Activated gamma-delta T cell treated with anti-CD3 and anti-CD28 coated beads, Interleukin-2, amount 50 U/mL, for 16 hours (primary cell): ENCODE measurements at places on chromosomes 3 and 15.

DNA sequence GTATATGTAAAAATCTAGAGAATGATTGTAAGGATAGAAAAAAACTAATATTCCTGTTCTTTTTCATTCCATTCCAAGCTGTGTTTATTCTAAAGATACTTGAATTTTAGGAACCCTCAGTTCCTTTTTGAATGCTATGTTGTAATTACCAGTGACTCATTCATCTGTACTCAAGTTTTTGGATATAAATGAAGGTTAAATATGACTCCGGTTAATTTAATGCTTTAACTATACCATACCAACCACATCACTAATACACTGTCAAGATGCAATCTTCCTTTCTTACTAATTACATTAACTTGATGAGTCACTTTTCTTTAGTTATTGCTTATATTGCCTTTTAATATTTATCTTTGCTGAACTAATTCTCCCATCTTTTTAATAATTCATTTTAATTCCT, 68.8 kb upstream of the ZNF148 start:
- no peak for DNase-seq

- DNase-seq, result no peak
These were observed 164.1 kb upstream of the CCDC54 start for GRCh38 chr3:107213044-107213669.

DNA sequence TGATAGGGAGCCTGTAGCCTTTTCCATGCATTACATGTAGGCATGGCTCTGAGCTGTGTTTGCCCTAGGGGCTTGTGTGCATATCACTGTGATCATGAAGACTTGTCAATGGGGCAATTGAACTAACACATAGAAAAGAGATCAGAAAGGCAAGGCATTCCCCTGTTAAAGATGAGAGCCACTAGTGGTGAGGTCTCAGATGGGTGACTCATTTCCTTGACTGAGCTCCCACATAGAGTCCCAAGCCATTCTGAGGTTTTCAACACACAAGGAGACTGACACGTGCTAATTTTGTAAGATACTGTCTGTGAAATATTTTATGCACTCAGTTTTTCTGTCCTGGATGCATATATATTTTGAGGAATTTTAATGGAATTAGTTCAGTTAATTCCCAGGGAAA, 53.8 kb downstream of the SAMMSON start:
- DNase-seq, result no peak

DNA sequence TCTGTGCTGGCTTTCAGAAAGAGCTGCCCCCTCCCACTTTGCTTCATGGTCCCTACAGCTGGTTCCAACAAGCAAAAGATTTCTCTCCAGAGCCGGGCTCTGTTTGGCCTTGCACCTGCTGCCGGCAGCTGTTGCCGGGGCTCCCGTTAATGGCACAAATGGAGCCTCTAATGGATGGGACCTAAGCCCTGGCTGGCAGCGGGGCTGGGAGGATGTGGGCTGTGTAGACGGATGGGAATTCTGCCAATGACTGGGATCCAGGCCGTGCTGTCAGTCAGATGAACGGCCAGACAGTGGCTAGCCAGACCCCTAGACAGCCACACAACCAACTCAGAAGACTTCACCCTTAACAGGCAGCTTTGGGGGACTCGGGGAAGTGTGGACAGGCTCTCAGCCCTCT, 88.0 kb downstream of the RPLP1 start:
- no peak for DNase-seq

DNA sequence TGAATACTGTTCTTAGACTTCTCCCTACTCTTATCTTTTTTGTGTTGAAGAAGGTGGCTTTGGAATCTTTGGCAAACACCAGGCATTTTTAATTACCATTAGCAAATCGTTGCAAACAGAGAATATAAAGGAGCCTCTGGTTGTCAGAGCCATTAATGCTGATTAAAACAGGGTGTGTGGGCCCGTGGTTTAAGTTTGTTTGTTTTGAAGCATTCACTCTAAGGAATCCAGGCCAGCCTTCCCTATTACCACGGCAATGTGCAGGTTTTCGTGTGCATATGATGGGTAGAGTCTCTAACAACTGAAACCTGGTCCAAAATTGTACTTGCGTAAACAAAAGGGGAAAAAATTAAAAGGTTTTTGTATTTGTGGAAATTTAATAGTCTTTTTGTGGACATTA, 141.2 kb upstream of the GMNC start:
- DNase-seq, result no peak

DNA sequence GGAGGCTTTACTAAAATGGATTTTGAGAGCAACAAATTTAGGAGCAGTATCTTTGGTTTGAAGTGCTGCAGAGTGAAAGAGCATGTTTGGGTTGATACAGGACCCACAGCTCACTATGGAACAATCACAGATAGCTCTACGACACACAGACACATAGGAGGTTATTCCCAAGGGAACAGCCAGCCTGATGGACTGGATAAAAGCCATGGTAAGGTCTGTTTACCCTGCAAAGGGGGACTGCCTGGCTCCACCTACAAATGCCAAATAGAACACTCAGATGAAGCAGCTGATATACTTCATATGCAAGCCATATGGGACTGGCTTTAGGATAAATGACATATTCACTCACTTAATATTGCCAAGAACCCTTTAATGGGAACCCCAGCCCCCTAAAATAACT, 75.4 kb downstream of the CDC25A start:
- no peak for DNase-seq

DNA sequence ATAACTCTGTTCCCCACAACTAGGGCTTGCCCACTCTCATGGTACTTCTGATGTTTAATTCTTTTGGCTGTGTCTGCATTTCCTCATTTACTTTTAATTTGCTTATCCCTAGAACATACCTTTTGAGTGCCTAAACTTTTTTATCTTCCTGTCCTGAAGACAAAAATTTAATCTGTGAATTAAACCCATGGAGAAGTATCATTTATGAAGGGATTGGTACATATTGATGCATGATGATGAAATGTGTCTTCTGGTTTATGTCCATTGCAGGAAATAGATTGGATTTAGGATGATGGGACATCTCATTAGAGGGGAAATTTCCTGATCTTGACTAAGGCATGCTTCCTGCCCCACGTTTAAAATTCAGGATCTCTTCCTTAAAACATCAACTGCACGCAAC, 109.5 kb downstream of the PGPEP1L start:
- no peak for DNase-seq

- DNase-seq, result no peak
These were observed 853 bp downstream of the TCAIM start for GRCh38 chr3:44339181-44340057.

GRCh38 chr3:55282994-55283393, 204.1 kb downstream of the WNT5A start:
- no peak for DNase-seq

DNA sequence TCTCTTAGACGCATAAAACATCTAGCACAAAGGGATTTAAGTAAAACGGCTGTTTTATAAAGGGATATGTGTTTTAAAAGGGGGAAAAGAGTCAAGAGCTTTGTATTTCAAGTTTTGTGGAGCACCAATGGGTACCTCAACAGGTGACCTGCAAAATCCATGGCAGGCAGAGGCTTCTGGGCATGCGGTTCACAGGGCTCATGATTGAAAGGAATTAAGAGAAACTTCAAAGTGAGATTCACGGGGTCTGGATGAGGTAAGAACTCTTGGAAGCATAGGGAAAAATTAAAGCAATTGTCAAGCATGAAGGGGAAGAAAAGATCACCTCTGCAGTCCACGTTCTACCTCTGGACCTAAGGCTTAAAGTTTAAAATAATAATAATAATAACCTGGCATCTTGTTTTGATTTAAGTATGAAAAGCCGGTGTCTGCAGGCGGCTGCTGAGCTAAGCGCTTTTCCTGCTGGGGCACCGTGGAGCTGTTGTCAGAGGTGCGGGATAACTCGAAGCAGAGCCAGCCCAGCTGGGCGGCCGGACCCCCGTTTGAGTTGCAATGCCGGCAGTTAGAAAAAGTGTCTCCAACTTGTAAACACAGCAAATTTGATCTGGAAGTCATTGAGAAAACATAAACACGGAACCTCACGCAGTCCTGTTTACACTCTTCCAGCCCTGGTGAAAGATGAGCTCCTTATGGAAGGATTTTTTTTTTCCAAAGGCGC, 40.5 kb downstream of the HES1 start:
- no peak for DNase-seq

DNA sequence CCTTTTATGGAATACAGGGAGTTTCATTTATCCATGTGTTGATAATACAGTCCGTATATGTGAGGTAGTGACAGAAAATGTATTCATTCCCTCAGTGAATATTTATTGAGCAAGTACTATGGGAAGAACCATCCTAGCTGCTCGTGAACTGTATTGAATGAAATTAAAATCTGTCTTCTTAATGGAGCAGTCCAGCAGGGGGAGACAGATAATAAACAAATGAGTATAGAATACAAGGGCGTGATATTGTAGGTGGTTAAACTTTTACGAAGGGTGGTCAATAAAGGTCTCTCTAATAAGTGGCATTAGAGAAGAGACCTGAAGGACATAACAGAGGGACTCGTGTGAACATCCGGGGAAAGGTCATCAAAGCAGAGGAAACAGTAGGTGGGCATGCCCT, 62.7 kb upstream of the OSTN start:
- no peak for DNase-seq

- no peak for DNase-seq
These were observed 1.9 kb upstream of the RMDN3 start for GRCh38 chr15:40756938-40757337.

GRCh38 chr3:74303711-74304110, 310.7 kb downstream of the CNTN3 start:
- no peak for DNase-seq

GRCh38 chr3:37218206-37218605, 43.8 kb upstream of the LRRFIP2 start:
- no peak for DNase-seq

GRCh38 chr3:155372281-155372680, 78.8 kb upstream of the STRIT1 start:
- DNase-seq, result no peak

GRCh38 chr3:193996641-193997089, 139.3 kb upstream of the HES1 start:
- no peak for DNase-seq

DNA sequence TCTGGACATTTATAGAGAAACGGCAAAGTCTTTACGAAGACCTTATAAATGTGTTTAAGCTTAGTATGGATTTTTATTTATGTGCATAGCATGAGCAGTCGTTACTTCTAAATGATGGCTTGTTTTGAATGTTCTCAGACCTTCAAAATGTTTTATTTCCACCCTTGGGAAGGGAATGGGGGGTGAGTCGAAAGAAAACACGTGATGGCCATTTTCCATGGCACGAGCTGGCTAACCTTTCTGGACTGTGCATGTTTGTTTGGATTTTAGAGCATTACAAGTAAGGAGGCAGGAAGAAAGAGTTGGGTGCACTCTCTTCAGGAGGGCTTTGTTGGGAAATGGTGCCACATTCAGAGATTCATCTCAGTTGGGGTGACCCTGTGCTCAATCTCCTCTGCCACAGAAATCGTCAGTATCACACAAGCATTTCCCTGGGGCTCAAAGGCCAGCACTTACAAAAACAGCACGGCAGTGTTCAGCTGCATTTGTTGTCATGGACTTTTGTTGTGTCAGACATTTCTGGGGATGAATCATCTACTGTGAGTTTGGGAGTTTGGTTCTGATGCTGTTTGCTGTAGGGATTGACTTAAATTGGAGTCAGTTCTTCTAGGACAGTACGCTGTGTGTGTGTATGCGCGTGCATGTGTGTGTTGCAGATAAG, 52.3 kb upstream of the ADAMTS9 start:
- DNase-seq, result no peak

DNA sequence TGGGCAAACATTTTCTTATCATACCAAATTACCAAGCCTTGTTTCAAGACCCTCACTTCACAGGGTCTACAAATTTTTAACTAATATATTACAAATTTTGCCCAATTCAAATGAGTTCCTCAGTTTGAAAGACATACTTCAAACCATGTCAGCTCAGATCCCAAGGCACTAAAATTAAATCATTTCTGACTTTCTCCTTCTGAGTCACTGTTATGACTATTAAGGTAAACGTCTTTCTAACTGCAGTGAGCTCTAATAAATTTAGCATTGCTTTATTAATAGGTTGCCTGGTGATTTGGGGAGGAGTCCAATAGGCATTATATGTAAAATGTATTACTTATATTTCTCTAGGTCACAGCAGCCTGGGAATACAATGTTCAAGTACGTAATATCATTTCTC, 158.2 kb upstream of the ARHGEF26 start:
- no peak for DNase-seq

GRCh38 chr3:48662753-48663488, at the start of gene CELSR3:
Gene CELSR3 (minus strand): TSS chr3:48662886. CDS start chr3:48662634, 252 bp downstream.
- DNase-seq, result no peak

- no peak for DNase-seq
These were observed 44.9 kb downstream of the TRIM69 start for GRCh38 chr15:44781128-44781810.

GRCh38 chr3:156149876-156150275, 29.5 kb downstream of the KCNAB1 start:
- DNase-seq, result no peak

DNA sequence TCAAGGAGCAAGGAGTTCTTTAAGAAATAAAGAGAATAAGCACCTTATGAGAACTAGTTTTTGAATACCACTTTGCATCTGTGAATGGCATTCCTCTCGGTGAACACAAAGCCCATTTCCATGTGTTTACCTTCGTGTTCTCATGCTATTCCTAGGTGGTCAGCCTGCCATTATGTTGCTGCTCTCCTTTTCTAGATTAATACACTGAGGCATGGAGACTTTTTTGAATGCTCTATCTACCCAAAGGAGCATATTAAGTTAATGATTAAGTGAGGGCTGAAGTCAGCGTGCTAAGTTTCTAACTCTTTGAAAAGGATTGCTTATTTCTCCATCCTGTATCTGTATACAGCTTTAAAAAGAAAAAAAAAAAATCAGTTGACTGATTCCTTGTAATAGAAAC, 394.5 kb downstream of the MECOM start:
- no peak for DNase-seq

- DNase-seq, result no peak
These were observed 47.1 kb downstream of the CMTM7 start for GRCh38 chr3:32438596-32439344.

DNA sequence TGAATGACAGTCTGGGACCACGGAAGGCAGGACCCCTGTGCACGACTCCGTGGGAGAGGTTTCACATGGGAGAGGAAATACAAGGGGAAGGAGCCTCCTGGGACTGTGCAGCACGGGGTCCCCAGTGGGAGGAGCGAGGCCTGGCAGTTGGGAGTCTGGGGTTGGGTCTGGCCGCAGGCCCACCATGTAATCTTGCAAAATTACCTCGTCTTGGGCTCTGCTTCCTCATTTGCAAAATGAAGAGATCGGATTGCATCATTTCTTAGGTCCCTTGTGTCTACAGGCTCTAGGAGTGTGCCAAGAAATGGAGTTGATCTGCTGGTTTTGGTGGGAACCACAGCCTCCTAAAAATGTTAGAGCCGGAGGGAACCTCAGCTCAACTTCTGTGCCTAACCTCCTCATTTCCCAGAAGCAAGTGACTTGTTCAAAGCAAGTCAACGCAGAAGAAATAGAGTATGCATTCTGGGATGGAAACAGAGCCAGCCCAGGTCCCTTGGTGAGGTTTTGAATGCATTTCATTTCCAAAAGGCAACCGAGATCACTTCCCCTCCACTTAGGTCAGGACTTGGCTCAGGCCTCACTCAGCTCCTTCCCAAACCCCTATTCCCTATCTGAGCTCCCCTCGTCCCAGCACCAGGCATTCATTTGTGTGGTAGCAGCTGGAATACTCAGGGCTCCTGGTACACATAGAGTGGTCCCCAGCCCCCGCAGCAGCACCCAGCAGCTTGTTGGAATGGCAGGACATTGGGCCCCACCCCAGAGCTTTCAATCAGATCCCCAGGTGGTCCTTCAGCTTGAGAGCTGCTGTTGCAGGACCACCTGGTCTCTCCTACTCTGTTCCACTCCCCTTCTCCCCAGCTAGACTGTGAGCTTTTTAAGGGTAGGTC, 267.7 kb downstream of the XXYLT1 start:
- no peak for DNase-seq
